ENCODE measurements at places on chromosomes 7 and 10.

GRCh38 chr7:151274396-151274795 is 25.9 kb upstream of the SMARCD3 start:
- DNase-seq = no peak

GRCh38 chr10:44334621-44335184 is 50.2 kb downstream of the CXCL12 start:
- no peak for DNase-seq

DNA sequence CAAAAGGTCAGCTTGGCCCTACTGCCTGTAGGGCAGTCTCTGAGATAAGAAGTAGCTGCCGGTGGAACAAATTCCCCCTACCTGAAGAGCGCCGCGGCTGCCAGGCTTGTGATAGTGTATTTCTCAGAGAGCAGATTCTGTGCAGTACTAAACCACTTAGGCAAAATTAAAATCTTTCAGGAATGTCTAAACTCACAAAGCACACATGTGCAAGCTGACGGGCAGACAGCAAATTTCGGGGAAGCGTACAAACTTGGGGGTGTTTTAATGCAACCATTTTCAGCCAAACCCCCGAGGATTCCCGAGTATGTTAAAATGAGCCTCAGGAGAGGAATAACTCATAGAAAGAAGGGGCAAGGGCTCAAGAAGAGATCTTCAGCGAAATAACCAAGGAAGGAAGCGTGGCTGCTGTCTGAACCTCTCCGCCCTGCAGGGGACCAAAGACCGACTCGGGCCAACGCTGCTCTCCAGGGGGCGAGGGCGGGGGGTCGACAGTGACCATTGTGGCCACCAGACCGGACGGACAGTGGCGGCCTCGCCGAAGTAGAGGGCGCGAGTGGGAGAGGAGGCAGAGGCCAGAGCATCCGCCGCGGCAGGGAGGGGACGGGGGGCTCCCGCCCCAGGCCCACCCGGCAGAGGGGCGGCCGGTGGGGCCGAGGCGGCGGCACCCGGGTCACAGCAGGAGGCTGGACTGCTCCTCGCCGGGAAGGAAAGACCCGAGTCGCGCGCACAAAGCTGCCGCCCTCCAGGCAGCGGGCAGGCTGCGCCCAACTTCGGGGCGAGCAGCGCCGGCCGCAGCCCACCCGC is 819 bp downstream of the HYCC1 start:
- DNase-seq = peak; percentile 75

DNA sequence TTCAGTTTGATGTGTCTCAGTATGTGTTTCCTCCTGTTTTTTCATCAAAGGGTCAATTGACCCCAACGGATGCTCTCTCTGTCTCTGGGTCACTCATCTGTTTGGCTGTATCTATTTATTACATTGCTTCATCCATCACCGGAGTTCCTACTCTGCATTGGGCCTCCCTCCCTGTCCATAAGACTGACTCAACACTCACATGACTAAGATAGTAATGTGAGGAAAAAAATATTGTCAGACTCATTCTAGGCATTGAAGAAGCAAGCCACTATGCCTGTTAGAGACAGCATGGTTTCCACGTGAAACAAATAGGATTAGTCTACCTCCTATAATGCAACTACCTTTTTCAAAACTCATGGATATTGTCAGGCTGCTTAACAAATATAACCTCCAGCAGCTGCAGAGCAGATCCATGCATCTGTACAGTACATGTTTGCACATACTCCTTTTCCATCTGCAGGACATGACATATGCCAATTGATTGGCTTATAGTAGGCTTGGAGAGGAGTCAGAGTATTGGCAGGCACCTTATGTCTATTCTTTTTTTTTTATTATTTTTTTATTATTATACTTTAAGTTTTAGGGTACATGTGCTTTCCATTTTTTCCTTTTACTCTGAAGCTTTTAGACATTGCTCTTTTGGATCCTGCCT is 275.2 kb downstream of the LRRTM3 start:
- no peak for DNase-seq

GRCh38 chr7:38105874-38106483 is 72.1 kb upstream of the STARD3NL start:
- DNase-seq = peak; percentile 10

- no peak for DNase-seq
Measured at GRCh38 chr10:112356686-112357085, 17.2 kb upstream of the ACSL5 start.

- DNase-seq = no peak
Measured at GRCh38 chr10:121216721-121217181, 365.6 kb downstream of the WDR11 start.

DNA sequence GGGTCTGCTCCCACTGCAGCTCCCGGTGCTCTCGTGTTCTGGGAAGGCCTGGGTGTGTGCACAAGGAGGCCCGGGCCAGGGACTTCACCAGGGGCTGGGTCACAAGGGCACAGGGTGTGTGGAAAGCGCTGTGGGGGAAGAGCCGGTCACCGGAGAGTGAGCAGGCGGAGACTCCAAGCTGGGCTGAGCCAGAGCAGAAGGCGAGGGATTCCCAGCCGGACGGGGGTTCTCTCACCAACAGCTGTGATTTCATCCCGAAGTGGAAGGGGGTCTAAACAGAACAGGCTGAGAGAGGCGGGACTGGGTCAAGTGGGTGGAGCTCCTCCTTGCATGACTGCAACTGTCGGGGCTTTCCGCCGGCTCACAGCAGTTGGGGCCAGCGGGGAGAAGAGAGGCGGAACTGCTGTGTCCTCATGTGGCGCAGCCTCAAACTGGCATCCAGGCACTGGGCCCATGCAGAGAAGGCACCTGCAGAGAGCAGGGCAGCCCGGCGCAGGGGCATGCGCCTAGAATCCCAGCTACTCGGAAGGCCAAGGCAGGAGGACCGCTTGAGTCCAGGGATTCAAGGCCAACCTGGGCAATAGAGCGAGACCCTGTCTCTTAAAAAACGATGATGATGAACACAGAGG is 7.6 kb upstream of the ORAI2 start:
- DNase-seq = no peak

- DNase-seq = no peak
Measured at GRCh38 chr7:7104971-7105370, 77.4 kb upstream of the C1GALT1 start.

DNA sequence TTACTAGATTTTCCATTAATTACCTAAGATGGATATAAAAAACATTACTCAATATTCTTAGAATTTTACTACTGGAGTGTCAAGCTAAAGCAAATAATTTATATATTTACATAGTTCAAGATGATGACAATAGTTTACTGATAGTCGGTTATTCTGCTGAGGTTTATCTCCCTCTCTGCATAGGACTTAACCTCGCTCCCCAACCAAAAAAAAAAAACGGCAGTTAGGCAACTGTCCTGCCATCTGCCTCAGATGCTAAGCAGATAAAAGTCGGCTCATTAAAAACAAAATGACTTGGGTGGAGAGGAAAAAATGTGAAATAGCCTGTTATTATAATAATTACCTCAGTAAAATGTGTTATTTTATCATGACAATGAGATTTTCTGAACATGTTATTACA is 14.0 kb upstream of the ITGB8 start:
- DNase-seq = peak; percentile 14

- no peak for DNase-seq
Measured at GRCh38 chr10:72001033-72001395, 36.8 kb downstream of the CHST3 start.

DNA sequence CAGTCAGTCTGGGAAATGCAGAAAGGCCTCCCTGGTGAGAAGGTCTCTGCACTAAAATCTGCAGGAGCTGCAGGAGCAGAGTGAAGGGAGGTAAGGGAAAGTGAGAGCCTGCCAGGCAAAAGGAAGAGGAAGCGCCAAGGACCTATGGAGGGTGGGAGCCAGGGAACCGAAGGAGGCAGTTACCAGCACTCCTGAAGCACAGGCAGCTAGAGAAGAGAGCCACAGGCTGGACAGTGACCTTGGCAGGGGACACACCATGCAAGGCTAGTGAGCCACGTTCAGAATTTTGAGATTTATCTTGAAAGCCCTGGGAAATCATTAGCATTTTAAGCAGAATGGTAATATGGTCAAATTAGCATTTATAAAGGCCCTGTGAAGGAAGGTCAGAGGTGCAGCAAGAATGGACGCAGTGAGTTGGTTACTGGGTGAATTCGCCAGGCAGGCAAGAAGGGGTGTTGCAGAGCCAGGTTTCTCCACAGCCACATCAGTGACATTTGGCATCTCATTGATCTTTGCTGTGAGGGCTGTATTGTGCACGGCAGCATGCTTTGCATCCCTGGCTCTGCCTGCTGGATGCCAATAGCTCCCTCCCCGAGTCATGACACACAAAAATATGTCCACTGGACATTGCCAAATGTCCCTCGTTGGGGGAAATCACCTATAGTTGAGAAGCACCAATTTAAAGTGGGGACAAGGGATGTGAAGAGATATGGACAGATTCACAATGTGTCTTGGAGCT is 54.7 kb upstream of the LANCL2 start:
- DNase-seq = no peak

DNA sequence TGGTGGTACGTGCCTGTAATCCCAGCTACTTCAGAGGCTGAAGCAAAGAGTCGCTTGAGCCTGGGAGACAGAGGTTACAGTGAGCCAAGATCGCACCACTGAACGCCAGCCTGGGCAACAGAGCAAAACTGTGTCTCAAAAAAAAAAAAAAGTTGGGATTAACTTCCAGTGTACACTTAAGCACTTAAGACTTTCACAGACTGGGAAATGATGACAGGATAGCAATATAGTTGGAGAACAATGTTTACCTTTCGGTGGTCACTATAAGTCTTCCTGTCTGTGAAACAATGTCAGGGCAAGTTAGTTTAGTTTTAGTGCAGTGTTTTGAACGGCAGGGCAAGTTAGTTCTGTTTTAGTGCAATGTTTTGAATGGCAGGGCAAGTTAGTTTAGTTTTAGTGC is 130.2 kb downstream of the TPST1 start:
- DNase-seq = no peak

GRCh38 chr7:77629797-77630196 is 66.5 kb upstream of the RSBN1L start:
- DNase-seq = no peak

DNA sequence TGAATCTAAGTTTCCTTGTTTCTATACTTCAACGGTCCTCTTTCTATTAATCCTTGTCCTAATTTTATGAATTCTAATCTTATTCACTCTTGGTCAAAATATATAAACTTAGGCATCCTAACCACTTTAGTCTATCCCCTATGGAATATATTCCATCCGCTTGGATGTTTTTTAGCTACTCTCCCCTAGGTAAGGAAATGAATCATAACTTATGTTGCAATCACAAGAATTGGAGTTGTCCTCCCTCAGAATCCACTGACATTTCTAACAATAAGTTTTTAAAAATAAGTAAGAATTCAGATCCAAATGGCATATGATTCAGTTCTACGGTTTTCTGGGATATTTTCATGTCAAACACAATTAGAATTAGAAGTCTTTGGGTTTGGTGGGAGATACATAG is 1081.6 kb downstream of the SORCS1 start:
- no peak for DNase-seq

DNA sequence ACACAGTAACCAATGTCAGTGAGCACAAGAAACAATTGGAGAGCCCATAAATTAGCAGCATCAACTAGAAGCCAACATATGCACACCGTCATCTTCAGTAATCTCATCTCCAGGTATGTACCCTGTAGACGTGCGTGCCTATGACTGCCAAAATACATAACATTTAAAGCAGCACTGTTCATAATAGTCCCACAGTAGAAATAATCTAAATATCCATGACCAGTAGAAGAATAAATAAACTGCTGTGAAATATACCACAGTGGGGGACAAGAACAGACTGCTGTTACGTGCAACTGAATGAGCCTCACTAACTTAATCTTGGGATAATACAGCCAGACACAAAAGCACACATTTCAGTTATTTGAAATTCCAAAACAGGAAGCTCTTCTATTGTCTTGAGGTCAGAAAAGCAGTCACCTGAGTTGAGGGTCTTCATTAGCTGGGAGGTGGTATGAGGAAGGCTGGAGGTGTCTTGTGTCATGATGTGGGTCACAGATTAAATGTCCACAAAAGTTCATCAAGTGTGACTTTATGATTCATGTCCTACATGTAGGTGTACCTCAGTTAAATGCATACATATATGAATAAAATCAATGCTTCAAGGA is 454.2 kb upstream of the AKR1E2 start:
- no peak for DNase-seq

GRCh38 chr10:33993917-33994316 is 659.5 kb upstream of the NRP1 start:
- DNase-seq = no peak

DNA sequence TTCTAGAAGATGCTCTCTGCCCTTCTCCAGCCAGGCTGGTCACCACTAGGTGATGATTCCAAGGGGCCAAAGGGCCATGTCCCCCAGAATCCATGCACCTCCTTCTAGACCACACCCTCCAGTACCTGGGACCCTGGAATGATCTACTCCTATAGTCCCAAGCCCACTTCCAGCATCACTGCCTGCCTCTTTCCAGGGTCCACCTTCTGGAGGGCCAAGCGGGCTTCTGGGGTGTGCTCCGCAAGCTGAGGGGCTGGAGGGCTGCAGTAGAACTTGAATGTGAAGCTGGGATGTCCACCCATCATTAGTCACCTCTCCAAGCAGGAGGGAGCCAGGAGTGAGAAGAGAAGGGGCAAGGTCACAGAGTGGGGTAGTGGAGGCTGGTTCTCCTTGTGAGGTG is 234.4 kb upstream of the MYO3A start:
- no peak for DNase-seq

DNA sequence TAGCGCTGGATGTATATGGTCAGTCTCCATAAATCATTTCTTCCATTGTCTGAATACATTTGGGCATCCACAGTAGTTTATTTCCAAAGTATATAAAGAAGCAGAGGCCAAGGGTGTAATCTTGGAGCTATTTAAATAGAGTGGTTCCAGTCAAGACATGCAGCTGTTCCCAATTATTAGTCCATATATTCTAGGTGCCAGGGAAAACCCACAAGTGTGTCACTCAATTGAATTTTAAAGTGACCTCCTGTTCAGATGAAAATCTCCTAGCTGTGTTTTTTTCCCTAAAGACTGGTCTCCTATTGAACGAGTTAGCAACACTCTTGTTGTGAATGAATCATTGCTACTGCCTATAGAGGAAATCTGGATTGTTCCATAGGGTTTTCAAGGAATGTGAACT is 260.2 kb upstream of the BMPER start:
- DNase-seq = no peak

DNA sequence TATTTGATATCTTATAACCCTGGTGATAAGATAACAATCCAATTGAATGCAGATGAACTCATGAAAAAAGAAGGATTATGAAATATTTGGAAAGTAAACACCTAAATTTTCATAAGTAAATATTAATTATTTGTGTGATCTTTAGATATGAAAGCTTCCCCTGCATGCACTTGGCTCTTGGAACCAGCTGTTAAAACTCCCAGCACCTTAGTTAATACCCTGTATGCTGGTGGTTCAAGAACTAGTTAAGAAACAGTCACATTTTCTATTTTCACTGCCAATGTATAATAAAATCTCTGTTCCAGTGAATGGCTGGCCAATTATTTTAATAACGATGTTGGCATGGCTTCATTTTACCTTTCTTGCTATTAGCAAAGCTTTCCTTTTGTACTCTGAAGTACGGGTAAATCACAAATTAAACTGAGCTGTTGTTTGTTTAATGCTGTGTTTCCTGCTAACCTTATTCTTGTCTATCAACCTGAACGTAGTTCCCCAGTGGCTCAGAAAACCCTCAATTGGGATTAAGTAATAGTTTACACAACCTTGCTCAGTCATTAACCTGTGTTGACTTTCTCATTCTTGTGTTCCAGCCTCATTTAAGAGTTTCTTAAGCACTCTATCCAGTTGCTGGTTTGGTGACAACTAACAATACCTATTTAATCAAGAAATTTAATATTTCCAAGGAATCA is 38.9 kb downstream of the MET start:
- DNase-seq = peak; percentile 98
